H1 (cell line): ENCODE measurements at places on chromosomes 7 and 10. TPM values are rescaled to one million over a fixed set of nuclear protein-coding genes. Genes with fewer than 3 reads are reported as not detected.

DNA sequence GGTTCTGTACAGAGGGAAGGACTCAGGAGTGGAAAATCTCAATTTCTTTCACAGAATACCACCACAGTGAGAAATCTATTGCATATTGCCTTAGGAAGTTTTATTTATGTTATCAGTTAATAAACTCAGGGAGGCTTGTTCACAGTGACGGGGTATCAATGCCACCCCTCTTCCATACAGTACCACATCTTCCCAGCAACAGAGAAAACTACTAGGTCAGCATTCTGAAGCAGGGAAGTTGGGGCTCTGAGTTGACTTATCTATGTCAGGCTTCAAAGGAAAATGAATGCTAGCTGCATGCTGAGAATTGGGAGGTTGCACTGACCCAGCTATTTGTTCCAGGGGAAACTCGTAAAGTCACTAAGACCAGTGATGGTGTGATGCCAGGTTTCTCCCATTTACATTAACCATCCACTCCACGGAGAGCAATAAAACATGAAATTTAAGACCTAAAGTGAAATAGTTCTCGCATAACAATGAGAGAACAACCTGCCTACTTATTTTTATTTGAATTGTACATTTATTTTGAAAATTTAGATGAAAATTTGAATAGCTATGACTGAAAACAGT, 266.7 kb downstream of the RNLS start:
- H3K27me3 ChIP-seq = no peaks in the 10 kb centered on the region
- DNase-seq = no peak
- H3K36me3 ChIP-seq = no peaks in the 10 kb centered on the region
- H3K4me1 ChIP-seq = no peaks in the 10 kb centered on the region
- no peak overlapping the region for H3K27ac ChIP-seq

GRCh38 chr10:10520491-10521385, 496.9 kb upstream of the CELF2 start:
- H3K4me1 ChIP-seq = no peaks in the 10 kb centered on the region
- no peaks in the 10 kb centered on the region for H3K27me3 ChIP-seq
- no peaks in the 10 kb centered on the region for H3K36me3 ChIP-seq

Gene HERPUD2
- 15.6 and 18.3 TPM in 2 replicates for total RNA-seq

DNA sequence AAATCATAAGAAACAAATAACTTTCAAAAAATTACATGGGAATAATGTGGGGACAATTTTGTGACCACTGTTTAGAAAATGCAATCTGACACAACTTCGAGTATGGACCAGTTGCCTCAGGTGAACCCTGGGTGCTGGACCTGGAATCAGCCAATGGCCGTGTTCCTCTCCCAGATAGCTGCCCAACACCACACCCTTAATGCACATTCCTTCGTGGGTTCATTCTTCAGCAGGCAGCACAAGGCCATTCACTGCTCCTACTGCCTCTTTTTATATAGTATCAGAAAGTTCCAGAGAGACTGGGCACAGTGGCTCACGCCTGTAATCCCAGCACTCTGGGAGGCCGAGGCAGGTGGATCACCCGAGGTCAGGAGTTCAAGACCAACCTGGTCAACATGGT, 89.1 kb upstream of the PARD3 start:
- no peaks in the 10 kb centered on the region for H3K36me3 ChIP-seq
- peaks cover 4% of the 10 kb centered on the region; the same call in 1 of the 2 replicates for H3K4me1 ChIP-seq
- no peak overlapping the region for H3K27ac ChIP-seq
- peaks cover 2% of the 10 kb centered on the region; the same call in 1 of the 2 replicates for H3K27me3 ChIP-seq
- H3K4me3 ChIP-seq = no peak overlapping the region

DNA sequence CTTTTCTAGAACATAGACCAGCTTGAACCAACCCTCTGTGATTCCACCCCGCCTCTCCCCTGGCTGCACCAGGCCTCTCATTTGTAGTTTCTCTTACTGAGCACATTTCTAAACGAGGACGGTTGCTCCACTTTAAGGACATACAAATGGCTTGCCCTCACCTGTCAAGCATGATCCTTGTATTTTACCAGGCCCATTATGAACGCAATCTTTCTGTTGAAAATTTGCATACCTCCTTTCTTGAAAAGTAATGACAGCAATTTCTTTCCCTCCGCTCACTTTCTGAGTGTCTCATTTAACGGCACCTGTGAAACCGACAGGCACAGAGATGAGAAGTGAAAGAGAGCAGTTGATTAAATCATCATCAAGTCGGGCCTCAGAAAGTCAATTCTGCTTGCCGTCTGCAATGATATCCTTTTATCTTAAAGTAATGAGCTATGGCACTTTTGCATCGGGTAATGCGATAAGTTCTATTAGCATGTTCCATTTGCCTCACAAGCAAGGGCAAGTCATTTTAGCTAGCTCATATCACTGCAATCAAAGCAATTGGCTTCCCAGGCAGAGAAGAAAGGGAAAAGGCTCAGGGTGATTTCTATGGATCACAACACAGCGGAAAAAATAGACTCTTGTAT, 705.6 kb upstream of the GALNT17 start:
- peaks cover 2% of the 10 kb centered on the region; the same call in 1 of the 2 replicates for H3K4me1 ChIP-seq
- no peak overlapping the region for H3K4me3 ChIP-seq
- H3K27me3 ChIP-seq = no peaks in the 10 kb centered on the region
- no peak overlapping the region for H3K27ac ChIP-seq
- no peaks in the 10 kb centered on the region for H3K36me3 ChIP-seq

DNA sequence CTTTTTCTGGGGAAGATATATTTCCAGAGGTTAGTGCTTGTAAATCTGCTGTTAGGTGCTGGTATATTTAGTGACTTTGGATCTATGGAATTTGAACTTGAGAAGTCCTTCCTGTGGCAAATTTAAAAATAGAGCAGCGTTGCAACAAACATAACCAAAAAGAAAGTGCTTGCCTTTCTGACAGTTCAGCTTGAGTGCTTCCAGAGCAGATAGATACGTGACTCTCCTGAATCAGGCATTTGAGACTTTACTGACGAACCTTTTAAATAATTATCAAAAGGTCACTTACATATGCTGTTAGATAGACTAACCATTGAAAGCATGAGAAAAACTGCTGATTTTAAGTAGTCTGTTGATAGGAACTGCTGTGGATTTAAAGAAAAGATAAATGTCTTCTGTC, 387.5 kb upstream of the LRRTM3 start:
- no peak for DNase-seq
- H3K36me3 ChIP-seq = no peaks in the 10 kb centered on the region
- no peak overlapping the region for H3K27ac ChIP-seq
- H3K4me3 ChIP-seq = no peak overlapping the region
- H3K27me3 ChIP-seq = no peaks in the 10 kb centered on the region

GRCh38 chr7:41003611-41003940, 699.3 kb downstream of the INHBA start:
- no peak overlapping the region for H3K27ac ChIP-seq
- 0 out of 2 replicates have a peak, but pooled peaks cover 3% of the 10 kb centered on the region for H3K4me1 ChIP-seq
- H3K27me3 ChIP-seq = no peaks in the 10 kb centered on the region
- DNase-seq = peak; percentile 17
- H3K4me3 ChIP-seq = no peak overlapping the region

DNA sequence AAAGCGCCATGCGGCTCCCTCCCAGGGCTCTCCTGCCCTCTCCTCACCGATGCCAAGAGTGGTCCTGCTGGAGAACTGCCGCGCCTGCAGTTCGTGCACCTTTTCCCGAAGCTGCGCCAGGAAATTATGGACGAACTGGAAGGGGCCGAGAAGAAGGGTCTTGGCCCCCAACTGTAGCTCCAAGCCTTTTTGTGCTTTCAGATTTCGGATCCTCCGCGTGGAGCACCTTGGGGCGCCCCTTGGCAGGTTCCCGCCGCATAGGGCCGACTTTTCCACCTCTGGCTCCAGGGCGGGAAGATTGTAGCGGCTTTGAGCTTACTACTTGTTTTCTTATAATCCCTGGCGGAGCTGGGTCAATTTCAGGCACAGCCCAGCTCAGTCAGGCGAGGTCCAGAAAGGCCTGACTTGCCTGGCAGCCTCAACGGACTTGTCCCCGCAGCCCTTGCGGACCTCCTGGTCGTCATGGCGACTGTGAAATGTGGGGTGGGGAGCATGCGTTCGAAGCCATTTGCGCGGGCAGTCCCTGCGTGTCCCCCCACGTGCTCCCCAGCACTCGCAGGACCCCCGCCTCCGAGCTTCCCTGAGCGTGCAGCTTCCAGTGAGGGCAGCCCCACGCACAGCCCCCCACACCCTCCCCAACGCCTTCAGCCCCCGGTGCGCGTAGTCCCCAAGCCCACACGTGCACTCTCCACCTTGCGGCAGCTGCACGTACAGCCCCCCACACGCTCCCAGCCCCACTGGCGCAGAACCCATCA, 129.9 kb downstream of the KBTBD2 start:
- DNase-seq = peak; percentile 51
- peak overlapping the region; percentile 33; the same call in 1 of the 2 replicates for H3K4me3 ChIP-seq
- no peak overlapping the region for H3K27ac ChIP-seq

Gene RPA3
- total RNA-seq = 105 and 106 TPM in 2 replicates

Gene PDE1C
- 0.67 and 1.1 TPM in 2 replicates for total RNA-seq

Gene VAX1
- total RNA-seq = not detected in 2 replicates

GRCh38 chr10:105971460-105971859, 1193.0 kb downstream of the SORCS1 start:
- H3K36me3 ChIP-seq = no peaks in the 10 kb centered on the region
- H3K27me3 ChIP-seq = no peaks in the 10 kb centered on the region
- H3K4me1 ChIP-seq = no peaks in the 10 kb centered on the region; the same call in 1 of the 2 replicates
- H3K27ac ChIP-seq = no peak overlapping the region

- H3K4me3 ChIP-seq = no peak overlapping the region
- no peak for DNase-seq
- peaks cover 10% of the 10 kb centered on the region for H3K27me3 ChIP-seq
- peaks cover 7% of the 10 kb centered on the region for H3K4me1 ChIP-seq
- H3K36me3 ChIP-seq = no peaks in the 10 kb centered on the region; the same call in 1 of the 2 replicates
- no peak overlapping the region for H3K27ac ChIP-seq
These were observed 32.4 kb downstream of the WDR86 start for GRCh38 chr7:151377406-151377805.

- no peaks in the 10 kb centered on the region for H3K36me3 ChIP-seq
- H3K4me1 ChIP-seq = peaks cover 37% of the 10 kb centered on the region
- no peak overlapping the region for H3K27ac ChIP-seq
- no peak overlapping the region for H3K4me3 ChIP-seq
These were observed 4.7 kb upstream of the PAX2 start for GRCh38 chr10:100740476-100741377.

Gene DNAJB12
- total RNA-seq = 19.6 and 20.5 TPM in 2 replicates

- no peak overlapping the region for H3K27ac ChIP-seq
- no peaks in the 10 kb centered on the region for H3K27me3 ChIP-seq
- no peak overlapping the region for H3K4me3 ChIP-seq
- H3K36me3 ChIP-seq = no peaks in the 10 kb centered on the region
- H3K4me1 ChIP-seq = no peaks in the 10 kb centered on the region
- no peak for DNase-seq
These were observed 352.6 kb downstream of the PRPF18 start for GRCh38 chr10:13939391-13939790.
